ENCODE measurements at places on chromosomes 5 and 9.

GRCh38 chr9:32524892-32525708, 896 bp downstream of the RIGI start:
- no peak for DNase-seq

DNA sequence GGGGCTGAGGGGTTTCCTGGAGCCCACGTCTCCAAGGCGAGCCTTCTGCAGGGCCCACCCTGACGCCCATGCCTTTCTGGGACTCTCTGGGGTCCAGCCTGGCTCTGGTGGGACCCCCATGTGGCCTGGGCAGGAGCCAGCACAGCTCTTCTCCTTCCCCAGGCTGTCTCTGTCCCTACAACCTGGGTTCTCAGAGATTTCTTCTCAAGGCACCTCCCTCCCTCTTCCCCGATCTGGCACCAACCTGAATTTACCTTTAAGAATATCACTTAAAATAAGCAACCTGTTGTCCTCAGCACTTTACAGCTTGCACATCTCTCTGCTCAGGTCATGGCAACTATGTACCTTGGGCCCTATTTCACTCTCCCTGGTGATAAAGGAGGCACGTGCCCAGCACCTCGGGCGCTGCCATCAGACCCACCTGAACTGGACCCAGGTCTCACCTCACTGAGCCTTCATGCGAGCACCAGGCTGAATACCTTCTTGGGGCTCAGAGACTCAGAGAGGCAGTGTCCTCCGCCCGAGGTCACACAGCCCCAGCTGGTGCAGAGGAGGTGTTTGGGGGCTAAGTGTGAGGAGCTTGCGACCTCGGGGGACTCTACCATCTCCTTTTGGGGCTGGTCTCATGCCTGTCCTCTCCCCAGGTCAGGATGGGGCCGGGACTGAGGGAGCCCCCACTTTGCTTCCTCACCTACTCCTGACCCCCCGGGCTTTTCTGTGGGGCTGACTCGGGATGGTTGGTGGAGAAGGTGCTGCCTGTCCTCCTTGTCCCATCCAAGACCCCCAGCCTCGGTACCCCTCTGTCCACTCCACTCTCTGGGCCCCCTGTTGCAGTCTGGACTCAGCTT, 217.7 kb downstream of the C9orf50 start:
- no peak for DNase-seq

DNA sequence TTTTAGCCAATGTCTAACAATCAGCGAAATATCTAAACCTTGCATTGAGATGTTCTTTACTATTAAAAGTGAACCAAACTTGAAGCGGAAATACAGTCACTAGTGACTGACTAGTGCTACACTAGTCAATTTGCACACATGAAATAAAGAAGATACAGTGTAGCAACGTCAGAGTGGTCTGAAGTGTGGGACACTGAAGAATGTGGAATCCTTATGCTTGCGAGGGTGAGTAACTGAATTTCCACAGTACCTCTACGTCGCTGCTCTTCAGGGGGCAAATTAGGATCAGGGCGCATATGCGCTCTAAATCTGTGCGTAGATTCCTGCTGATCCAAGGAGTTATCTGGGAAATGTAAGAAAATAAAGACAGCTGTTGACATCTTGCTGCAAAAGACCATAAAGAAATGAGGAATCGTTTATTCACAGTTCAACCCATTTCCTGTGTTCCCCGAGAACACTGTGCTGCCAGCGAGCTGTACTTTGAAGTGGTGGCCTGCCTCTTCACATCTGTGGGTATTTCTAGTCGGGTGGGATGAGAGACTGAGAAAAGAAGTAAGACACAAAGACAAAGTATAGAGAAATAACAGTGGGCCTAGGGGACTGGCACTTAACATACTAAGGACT, 39.8 kb upstream of the FLT4 start:
- no peak for DNase-seq

- DNase-seq: no peak
Observed at GRCh38 chr5:119255571-119256356, 100.1 kb upstream of the TNFAIP8 start.

Data from fibroblast of skin of left quadriceps (primary cell).